ENCODE measurements at places on chromosomes 12 and 14.

GRCh38 chr14:65846196-65846868, 433.8 kb downstream of the FUT8 start:
- no peak for DNase-seq

GRCh38 chr14:33611405-33612196, 339.3 kb downstream of the EGLN3 start:
- DNase-seq = no peak

DNA sequence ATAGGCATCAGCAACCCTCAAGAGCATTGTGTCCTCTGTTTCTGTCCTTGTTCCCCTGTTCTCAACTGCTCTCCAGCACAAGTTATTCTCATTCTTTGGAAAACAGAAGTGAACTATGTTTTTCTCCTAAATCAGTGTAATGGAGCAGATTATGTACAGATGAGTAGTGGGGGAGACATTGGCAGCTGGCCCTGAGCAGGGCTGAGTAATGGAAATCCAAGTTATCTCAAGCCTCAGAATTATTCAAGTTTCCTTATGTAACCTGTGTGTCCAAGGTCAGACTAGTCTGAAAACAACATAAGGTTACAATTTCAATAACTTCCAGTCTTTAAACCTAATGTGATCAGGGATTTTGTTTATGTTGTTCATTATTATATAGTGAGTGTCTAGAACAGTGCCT, 116.1 kb upstream of the FUT8 start:
- no peak for DNase-seq

DNA sequence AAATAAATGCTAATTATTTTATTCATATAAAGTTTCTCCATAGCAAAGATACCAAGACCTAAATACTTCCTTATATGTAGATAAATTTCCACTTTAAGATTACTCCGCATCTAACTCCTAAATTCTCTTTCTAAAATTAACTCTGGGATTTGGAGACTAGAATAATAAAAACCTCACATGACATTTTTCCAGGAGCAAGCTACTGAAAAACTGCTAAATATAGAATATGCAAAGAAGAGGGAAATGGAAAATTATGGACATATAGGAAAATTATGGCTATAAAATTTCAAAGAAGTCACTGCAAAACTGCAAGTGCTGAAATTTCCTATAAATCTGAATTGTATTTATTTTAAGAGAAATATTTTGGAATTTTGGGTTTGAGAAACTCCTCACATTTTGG, 186.2 kb downstream of the DUSP6 start:
- no peak for DNase-seq

DNA sequence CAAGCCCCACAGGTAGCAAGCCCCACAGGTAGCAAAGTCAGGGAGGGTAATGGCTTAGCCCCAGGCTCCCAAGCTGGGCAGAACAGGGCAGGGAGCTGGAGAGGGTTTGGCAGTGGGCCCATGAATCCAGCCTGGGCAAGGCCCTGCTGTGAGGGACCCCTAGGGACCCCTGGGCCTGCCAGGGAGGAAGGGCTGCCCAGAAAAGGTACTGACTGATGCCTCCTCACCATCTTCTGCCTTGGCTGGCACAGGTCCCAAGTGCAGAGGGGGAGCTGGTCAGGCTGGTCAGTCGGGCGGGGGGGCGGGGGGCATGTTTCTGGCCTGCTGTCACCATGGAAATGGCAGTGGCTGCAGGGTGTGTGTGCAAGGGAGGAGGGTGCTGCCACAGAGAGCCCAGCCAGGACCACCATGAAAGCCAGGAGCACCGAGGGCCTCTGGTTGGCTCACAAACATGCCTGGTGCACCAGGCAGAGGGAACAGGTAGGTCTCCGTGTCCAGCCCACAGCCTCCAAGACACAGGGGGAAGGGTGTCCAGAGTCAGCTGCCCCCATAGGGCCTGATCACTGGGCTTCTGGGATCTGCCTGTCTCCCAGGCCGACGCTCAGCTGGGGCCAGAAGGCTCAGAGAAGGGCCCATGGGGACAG, 1.5 kb upstream of the CRIP2 start:
- DNase-seq = no peak

DNA sequence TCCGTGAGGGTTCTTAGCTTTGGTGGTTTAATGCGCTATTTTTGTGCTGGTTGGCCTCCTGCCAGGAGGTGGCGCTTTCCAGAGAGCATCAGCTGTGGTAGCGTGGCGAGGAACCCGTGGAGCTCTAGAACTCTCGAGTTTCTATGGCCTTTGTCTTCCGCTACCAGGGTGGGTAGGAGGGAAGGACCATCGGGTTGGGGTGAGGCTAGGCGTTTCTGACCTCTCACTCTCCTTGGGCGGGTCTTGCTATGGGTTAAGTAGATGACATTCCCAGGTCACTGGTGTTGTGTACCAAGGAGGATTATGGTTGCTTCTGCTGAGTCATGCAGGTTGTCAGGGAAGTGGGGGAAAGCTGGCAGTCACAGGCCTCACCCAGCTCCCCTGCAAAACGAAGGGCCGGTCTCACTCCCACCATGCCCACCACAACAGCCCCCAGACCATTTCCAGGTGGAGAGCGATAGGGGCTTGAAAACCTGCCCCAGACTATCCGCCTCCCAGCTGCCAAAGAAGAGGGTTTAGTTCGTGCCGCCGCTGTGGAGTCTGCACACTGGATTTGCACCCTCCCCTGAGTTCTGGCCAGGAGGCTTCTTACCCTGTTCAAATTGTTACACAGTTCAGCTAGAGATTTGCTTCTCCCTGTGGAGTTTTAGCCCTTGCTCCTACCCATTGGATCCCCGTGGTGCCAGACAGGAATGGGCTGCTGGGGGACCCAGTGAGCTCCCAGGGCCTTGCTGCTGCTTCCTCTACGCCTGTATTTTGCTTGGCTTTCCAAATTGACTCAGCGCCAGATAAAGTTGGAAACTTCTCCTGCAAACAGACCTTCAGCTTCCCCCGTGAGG, 21.9 kb downstream of the RNFT2 start:
- DNase-seq = no peak

DNA sequence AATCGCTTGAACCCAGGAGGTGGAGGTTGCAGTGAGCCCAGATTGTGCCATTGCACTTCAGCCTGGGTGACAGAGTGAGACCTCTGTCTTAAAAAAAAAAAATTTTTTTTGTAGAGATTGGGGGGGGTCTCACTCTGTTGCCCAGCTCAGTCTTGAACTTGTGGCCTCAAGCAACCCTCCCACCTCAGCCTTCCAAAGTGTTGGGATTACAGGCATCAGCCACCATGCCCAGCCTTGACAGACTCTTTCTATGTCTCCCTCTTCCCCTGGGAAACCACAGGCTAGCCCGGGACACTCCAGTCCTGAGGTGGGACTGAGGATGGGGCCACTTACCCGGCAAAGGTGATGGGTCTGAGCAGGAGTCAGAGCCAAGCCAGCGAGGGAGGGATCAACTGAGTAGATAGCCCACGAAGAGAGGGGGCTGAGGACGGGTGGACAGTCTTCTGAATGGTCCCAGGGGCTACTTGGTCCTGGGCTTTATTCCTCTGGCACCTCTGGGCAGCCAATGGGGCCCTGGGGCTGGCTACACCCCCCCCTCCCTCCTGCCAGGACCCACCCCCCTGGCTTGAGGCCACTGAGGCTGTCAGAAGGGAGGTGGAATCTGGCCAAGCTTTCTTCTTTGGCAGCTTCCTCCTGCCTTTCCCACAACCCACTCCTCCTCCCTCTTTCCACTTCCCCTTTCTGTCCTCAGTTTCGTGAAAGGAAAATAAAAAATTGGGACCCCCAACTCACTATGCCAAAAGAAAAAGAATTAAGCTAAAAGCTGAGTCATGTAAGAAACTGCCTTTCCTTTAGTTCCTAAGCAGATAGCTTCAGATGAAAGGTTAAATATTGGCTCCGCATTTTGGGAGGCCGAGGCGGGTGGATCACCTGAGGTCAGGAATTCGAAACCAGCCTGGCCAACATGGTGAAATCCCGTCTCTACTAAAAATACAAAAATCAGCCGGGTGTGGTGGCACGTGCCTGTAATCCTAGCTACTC, at the start of gene SDS:
Gene SDS, minus strand, starts transcription at position 453 of the 981 bp plus-strand sequence. CDS start 4,179 bp downstream, outside the sequence.
- peak; percentile 75 for DNase-seq

DNA sequence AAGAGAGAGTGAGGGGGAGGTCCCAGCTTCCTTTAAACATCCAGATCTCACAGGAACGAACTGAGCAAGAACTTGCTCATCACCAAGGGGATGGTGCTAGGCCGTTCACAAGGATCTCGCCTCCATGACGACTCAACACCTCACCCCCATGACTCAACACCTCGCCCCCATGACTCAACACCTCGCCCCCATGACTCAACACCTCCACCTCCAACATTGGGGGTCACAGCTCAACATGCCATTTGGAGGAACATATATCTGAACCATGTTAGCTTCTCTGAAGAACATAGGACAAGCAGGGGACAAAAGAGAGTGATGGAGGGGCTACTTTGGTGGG, 66.0 kb upstream of the LHX5 start:
- DNase-seq = no peak

- DNase-seq = no peak
These were observed 15.5 kb upstream of the PHLDA1 start for GRCh38 chr12:76047060-76047459.

- DNase-seq = peak; percentile 30
These were observed 2.9 kb downstream of the NEK9 start for GRCh38 chr14:75123991-75124390.

DNA sequence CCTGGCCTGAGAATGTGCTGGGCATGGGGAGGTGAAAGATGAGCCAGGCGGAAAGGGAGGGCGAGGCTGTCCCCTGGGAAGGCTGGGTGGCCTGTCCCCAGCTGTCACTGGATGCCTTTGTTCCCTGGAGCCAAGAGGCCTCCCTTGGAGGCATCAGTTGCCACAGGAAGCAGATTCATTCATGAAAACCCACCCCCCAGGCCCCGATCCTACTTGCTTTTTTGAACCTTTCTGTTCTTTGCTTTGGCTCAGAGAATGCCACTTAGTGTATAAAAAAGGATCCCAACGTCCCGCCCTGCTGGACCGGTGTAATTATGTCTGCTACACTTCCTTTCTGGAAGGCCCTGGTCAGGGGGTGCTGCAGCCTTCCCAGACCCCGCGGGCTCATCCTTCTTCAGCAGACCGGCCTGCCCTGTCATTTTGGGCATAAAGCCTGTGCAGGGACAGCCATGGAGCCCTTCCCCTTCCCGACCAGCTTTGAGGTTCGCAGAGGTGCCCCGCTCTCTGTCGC, 220.2 kb downstream of the SLC41A2 start:
- DNase-seq = no peak

DNA sequence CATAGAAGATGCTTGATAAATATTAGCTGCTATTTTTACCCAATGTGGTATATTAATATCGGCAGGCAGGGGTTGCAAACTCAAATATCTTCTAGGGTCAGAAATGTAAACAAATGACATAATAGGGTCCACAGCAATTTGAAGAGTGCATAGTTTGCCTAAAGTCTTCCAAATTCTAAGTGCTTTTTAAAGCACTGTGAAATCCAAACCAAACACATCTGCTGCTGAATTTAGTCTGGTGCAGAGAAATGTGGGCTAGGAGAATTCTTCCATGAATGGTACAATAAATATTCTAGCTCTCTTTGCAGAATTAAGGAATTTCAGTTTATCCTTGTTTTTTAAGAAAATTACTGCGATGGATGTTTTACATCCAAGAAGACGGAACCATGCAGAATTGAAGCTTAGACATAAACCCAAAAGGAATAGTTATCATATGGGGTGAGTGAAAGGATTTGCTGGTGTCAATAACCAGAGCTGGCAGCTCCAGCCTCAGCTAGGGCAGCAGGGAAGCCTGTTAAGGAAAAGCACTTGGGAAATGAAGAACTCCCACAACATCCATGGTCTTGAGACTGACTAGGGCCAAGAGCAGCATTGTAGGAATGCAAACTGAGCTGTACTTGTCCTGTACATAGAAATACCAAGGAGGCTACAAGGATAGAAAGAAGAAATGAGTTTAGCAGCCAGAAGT, 65.5 kb downstream of the PTPRR start:
- DNase-seq = no peak

- DNase-seq = no peak
These were observed 1.9 kb downstream of the ATP6V0A2 start for GRCh38 chr12:123713823-123714585.

- DNase-seq = no peak
These were observed 19.3 kb downstream of the TAS2R50 start for GRCh38 chr12:10967409-10967808.

- DNase-seq = no peak
These were observed 84.6 kb downstream of the VCPKMT start for GRCh38 chr14:50031602-50032313.

GRCh38 chr12:57810450-57810849, 8.1 kb downstream of the AVIL start:
- peak; percentile 59 for DNase-seq

DNA sequence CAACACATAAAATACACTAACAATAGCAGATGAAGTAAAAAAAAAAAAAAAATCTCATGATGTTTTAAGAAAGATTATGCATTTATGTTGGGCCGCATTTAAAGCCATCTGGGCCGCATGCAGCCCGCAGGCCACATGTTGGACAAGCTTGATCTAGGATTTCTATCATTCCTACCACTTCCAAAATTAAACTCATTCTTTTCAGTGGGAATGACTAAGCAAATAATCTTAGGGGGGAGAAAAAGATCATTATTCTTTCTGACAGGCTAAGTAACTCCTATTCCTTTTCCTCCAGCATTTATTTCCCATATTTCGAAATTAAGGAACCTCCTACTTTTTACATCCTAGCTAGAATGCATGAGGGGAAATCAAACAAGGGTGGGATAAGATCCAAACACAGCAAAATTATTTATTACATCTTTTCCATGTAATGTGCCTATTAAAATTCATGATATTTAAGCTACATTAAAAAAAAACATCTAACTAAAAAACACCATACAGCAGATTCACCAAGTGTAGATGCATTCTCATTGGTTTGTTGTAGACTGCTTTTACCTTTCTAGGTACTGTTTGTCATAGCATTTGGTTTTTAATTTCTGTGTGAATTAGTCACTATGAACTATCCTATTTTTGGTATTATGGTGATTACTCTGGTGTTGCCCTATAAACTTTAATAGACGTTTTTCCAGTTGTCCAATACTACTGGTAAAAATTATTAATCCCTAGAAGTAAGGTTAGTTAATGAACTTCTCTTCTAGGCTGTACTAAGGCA, 76.1 kb downstream of the RASSF8 start:
- DNase-seq = no peak

DNA sequence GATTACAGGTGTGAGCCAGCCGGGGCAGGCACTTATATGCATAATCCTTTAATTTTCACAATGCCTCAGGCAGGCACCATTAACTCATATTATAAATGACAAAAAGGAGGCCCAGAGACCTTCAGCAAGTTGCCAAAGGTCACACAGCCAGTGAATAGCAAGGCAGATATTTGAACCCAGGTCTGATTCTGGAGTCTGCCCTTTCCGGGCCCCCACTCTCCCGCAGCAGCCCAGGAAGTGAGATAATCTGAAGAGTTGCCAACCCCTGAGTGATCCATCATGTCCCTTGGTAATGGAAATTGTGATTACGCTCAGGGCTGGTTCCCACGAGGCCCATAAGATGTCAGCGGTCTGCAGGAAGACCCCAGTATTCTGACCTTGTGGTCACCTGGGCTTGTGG, 95.3 kb upstream of the MED13L start:
- DNase-seq = no peak

DNA sequence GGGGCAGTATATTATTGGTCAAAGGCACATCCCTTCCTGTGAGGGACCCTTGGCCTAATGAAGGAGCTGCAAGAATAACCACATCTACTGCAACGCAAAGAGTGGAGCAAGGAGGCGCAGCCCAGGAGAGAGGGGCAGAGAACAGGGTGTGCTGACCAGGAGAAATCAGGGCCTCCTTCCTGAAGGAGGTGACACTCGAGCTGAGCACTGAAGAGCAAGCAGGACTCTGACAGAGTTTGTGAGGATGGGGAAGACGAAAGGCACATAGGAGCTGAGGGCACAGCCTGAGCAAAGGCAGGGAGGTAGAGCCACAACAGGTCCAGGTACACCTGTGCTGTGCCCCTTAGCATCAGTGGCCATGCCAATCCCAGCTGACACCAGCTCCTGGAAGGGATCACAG, 60.6 kb downstream of the CCDC85C start:
- DNase-seq = no peak
